ENCODE measurements at places on chromosomes 1 and 21.

DNA sequence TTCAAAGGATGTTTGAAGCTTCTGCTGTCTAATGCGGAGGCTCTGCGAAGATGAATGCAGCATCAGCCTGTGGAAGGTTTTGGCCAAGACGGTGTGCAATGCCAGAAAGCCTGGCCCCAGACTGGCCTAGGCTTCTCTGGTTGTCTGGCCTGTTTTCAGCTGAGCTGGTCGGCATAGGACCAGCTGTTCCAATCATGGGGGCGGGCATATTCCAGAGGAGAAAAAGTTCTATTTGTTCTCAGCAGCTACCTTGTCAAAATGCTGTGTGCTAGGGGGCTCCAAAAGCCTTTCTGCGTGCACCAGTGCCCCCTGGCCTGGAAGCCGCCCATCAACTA, 57.6 kb downstream of the TGFB2 start:
- peak; percentile 34 for DNase-seq

DNA sequence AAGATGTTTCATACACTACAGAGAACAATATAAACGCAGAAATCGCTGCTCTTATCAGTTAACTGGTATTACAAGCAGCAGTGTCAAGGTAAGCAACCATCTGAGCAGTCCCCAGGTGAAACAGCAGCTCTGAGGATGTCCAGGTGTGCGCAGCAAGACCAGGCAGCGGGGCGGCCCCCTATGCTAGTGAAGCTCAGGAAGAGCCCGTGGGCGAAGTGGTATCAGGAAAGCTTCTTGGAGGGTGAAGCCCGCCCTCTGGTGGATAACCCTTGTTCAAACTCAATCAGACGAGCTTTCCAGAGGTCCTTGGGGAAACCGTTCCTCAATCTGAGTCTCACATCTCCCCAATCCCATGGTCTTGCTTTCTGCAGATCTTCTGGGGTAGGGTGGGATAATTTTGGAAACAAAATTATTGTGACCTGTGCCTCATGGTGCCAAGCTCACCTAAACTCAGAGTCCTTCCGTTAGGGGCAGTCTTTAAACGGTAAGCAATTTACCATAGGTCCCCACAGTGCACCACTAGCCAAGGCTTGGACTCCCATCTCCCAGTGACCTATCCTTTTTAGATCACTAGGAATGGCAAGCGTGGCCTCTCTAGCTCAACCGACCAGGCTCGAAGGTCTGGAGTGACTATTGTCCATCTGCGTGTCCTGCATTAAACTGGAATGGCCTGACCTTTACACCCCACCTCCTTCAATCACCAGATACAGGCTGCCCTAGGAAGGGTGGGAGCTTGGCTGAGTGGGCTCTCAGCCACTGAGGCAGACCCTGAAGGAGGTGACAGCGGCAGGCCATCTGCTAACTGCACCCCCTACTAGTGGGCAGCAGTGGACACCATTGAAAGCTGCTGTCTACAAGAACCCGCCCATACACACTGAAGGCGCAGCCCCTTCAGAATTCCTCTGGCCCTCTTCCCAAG, 13.6 kb upstream of the FAM110D start:
- peak; percentile 86 for DNase-seq

DNA sequence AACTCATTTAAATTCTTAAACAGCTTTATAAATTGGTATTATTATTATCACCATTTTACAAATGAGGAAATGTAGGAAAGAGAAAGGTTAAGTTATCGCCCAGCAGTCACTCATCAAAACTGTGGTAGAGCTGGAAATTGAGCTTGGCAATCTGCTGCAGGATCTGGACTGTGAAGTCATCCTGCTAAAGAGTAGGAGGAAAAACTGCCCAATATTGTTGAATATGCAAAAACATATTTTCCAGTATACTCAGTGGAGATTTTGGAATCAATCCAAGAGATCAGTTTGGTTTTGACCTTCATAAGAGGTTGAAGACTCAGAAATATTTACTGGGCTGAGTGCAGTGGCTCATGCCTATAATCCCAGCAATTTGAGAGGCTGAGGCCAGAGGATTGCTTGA, 16.9 kb upstream of the RC3H1 start:
- no peak for DNase-seq

DNA sequence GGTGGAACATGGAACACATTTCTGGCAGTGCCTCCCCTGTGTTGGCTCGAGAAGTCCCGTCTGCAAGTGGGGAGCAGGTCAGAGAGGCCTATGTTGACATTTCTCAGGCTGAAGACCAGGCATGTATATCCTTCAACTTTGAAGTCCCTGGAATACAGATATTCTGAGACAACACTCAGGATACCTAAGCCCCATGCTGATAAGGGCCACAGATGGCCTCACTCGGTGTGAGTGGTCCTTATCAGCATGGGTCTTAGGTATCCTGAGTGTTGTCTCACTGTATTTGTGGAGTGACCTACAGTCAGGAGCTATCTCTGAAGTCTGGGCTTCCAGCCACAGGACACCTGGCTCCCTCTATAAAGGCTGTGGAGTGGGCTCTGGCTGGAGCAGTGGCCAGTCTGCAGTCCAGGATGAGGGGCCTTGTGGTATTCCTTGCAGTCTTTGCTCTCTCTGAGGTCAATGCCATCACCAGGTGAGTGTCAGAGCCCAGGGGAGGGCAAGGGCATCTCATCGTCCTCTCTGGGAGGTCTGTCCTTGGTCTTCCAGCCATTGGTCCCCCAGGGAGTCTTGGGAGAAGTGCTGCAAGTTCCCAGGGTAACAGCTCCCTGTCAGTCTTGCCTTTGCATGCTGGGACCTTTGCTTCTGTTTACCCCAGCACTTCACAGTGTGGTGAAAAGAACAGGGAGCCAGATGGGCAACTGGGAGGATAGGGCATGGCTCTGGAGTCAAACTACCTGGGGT, 29.6 kb downstream of the PROK1 start:
- DNase-seq: no peak

- DNase-seq: peak; percentile 26
Measured at GRCh38 chr1:156682166-156682890, 5.1 kb upstream of the NES start.

DNA sequence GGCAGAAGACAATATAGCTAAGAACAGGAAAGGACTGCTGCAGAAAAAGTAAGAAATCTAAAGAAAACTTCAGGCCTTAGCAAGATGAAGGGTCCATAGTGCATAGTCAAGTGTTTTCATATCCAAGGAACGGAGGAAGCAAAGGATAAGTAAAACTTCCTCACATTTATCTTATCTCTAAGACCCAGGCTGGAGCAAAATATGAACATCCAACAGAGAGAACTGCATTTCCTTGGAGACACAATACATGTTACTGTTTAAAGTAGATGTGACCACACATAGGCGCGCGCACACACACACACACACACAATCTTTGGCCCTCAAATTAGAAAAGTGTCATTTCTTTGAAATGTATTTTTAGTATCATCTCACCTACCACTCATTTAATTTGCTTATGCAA, 66.7 kb downstream of the TTLL7 start:
- DNase-seq: no peak

Measured in myocyte (in vitro differentiated cells).